ENCODE measurements at places on chromosomes 3 and 15.

- DNase-seq = peak; percentile 53
Measured at GRCh38 chr3:188574885-188575284, 420.9 kb downstream of the LPP start.

- peak; percentile 96 for DNase-seq
Measured at GRCh38 chr3:13648060-13649001, 99.4 kb downstream of the FBLN2 start.

- DNase-seq = no peak
Measured at GRCh38 chr15:84391191-84391590, 155.6 kb downstream of the GOLGA6L4 start.

GRCh38 chr15:59995568-59996297 is 8.4 kb upstream of the FOXB1 start:
- peak; percentile 81 for DNase-seq

DNA sequence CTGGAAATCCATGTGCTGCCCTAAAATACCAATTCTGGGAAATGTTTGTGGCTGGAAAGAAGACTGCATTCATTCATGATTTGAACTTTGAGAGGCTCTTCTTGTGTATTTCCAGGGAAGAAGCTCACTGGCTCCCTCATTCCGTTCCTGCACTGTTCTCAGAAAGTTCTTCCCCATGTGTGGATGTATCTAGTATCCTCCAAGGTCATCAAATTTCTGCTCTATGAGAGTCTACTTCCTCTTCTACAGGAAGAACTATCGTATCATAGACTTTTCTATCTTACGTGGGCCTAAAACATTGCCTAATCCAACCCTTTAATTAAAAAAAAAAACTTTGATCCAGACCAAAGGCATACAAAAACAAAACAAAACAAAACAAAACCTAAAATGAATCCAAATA is 2.9 kb downstream of the CCR3 start:
- DNase-seq = no peak

DNA sequence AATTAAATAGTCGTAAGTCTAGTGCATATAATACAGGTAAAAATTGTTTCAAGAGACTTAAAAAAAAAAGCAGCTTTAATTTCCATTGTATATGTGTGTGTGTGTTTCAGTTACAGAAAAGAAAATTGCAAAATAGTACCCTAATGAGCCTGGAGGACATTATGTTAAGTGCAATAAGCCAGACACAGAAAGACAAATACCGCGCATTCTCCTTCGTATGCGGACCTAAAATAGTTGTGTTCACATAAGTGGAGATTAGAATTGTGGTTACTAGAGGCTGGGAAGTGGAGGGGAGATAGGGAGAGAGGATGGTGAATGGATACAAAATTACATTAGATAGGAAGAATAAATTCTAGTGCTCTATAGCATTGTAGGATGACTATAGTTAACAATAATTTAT is 3.6 kb downstream of the MESD start:
- DNase-seq = no peak

Data from eye (tissue), 1 donor.